ENCODE measurements at places on chromosomes 3 and 15.
A peak's percentile ranks its signal among the peaks of the same experiment; 100 is the strongest.

- DNase-seq: no peak
These were observed 231.9 kb upstream of the UBE2E1 start for GRCh38 chr3:23573827-23574226.

DNA sequence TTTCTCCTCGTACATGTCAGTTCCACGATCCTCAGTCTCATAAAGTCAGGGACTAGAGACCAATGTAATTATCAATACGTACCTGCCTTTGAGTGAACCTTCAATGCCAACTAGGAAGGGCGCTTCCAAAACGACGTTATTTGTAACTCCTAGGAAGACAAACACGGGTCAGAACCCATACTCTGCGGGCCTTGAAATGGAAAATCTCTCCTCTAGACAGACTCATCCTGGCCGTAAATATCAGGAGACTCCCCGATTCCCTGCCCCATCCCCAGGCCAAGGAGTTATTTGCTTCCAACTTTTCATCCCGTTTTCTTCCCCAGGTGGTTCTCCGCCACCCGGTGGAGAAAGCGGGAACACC, 578 bp downstream of the OIP5 start:
- DNase-seq: no peak

DNA sequence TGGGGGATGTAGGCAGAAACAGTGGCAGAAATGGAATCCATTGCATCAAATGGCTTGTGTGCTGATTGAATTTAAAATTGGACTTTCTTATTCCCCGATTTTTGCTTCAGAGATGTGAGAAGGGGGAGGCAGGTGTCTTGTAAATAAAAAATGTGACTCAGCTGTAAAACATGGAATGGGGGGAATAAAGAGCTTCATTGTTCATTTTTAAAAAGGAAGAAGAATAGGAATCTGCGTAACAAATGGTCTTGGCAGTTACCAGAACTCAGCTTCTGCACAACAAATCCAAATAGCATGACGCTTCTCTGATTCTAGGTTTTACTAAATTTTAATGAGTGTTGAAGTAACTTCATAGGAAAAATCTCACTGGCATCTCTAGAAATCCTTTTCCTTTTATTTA, 323.9 kb upstream of the GBE1 start:
- no peak for DNase-seq

GRCh38 chr15:71072423-71072822, 42.8 kb upstream of the THSD4 start:
- peak; percentile 98 for DNase-seq

DNA sequence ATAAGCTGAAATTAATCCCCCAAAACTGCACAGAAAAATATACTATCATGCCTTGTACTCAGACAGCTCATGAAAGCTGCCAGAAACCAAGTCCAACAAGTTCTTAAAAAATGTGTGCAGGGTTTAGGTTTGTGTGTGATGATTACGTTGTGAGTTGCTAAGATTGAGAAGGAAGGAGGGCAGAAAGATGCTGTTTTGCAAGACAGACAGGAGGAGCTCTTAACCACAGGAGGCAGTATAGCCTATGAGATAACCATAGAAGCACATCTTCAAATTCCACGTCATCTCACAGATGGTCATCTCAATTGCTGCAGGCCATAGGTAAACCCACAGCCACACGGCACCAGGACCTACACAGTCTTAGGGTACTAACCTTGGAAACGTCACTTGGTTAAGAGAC, 191.9 kb downstream of the STT3B start:
- peak; percentile 28 for DNase-seq

GRCh38 chr3:99799422-99799821, 18.2 kb upstream of the CMSS1 start:
- no peak for DNase-seq

- peak; percentile 71 for DNase-seq
These were observed 36.3 kb downstream of the CHST14 start for GRCh38 chr15:40506964-40507571.

DNA sequence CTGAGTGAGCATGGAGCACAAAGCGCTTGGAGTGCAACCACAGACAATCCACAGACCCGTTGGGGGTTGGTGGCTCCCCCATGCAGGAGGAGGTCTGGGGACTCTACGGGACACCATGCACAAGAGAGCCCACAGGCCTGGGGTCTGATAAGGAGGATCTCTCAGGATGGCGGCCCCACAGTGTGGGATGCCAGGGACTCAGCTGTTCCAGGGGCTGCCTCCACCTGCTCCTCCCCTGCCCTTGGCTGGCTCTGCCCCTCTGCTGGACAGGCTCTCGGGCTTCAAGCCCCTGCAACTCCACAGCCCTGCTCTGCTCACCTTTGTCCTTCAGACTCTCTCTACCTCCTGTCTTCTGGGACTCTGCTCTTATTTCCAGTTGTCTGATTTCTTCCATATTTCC, 184.5 kb upstream of the CHRNA7 start:
- DNase-seq: no peak

GRCh38 chr3:1506090-1506489, 413.3 kb downstream of the CNTN6 start:
- no peak for DNase-seq

DNA sequence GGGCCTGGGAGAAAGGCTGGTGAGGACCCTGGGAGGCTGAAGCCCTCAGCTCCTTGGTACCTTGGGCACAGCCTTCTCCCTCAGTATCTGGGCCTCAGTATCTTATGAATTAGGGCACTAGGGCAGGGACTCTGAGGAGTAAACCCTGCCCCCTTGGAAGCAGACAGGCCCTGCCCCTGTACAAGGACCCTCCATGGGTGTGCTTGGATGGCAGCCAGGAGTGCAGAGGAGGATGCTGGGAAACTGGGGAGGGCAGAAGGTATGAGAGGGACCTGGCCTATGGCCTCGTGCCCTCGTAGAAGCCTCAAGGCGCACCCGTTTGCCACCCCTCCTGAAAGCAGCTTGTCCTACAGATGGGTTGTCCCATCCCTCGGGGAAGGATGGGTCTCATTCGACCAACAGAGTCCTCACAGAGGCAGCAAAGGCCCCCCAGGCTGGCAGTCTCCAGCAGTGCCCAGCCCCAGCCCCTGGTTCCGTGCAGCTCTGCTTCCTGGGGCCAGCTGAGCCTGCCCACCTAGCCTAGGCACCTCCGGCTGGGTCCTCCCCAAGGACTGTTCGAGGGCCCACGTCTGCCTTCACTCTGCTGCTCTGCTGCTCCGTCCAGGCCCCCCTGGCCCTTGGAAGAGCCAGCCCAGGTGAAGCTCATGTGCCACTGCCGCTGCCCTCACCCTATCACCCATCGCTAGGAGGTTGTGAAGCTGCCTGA, 15.3 kb upstream of the SEMA3F start:
- DNase-seq: no peak

- no peak for DNase-seq
These were observed 337.1 kb downstream of the IL20RB start for GRCh38 chr3:137294839-137295238.

DNA sequence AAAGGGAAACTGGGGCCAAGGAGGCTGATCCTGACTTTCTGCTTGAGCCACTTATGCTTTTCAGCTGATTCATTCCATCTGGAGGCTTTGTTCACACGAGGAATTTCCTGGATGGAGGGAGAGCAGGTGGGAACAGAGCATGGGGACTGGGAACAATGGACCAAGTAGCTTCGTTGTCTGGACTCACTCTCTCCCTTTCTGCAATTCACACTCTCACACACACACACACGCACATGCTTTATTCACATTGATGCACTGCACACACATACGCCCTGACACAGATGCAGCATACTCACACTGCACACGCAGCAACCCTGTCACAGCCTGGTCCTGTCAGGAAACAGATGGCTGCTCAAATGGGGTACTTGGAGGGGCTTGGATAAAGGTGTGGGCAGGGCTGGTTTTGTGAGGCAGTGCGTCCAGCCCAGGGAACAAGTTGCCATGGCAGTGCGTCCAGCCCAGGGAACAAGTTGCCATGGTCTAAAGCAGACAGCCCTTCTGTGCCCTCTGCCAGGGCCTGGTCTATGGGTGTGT, 19.8 kb upstream of the CHCHD6 start:
- DNase-seq: no peak

GRCh38 chr3:15159501-15160136, 46.4 kb upstream of the CAPN7 start:
- DNase-seq: no peak

GRCh38 chr15:46956456-46956855, 760.8 kb upstream of the SEMA6D start:
- DNase-seq: no peak

GRCh38 chr3:149579838-149580542, 77.8 kb downstream of the WWTR1 start:
- DNase-seq: no peak

DNA sequence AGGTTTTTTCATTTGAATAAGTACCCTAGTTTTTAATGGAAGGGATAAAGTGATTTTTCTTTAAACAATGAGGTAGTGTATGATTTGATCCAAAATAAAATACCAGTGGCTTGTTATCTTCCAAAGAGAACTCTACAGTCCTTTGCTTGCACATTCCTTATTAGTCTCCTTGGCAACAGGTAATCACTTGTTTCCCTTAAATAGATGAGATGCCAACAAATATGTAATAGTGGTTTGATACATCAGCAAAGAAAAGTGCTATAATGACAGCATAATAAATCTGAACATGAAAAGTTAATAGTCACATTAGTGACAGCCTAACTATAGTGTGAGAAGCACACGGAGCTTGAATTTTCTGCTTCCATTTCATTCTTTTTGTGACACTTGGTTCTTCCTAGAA, 360.2 kb downstream of the ZNF385D start:
- no peak for DNase-seq

GRCh38 chr3:15427981-15428380, 583 bp downstream of the EAF1 start:
- DNase-seq: no peak

DNA sequence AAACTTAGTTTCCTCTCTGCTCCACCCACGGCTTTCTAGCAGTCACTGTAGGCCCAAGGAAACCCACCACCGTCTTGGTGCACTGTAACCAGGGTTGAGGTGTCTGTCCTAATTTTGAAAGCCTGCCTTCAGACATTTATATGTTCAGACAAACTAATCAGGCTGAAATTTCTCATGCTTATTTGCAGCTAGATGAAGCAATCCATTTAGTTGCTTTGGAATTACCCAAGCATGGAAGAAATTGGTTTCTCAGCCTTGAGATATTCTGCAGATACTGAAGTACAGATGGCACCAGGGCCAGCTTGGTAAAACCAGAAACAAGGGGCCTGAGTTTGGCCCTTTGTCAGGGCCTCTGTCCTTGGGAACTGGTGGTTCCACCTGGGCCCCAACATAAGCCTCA, 105.4 kb downstream of the CACNA1D start:
- DNase-seq: no peak

DNA sequence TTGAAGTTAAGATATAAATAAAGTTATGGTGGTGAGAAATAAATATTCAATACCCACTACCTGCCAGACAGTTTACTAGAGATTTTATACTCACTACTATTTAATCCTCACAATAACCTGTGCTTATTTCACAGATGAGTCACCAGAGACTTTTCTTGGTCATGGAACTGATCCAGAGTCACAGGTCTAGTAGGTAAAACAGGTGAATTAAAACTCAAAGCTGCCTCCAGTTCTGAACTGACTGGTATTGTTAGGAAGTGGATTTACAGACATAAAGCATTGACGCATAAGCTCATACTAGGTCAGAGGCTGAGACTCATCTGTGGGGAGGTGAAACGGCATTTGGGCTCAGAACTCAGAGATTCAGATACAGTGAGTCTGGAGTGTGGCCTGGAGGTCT, 1009.9 kb downstream of the AGBL1 start:
- no peak for DNase-seq

DNA sequence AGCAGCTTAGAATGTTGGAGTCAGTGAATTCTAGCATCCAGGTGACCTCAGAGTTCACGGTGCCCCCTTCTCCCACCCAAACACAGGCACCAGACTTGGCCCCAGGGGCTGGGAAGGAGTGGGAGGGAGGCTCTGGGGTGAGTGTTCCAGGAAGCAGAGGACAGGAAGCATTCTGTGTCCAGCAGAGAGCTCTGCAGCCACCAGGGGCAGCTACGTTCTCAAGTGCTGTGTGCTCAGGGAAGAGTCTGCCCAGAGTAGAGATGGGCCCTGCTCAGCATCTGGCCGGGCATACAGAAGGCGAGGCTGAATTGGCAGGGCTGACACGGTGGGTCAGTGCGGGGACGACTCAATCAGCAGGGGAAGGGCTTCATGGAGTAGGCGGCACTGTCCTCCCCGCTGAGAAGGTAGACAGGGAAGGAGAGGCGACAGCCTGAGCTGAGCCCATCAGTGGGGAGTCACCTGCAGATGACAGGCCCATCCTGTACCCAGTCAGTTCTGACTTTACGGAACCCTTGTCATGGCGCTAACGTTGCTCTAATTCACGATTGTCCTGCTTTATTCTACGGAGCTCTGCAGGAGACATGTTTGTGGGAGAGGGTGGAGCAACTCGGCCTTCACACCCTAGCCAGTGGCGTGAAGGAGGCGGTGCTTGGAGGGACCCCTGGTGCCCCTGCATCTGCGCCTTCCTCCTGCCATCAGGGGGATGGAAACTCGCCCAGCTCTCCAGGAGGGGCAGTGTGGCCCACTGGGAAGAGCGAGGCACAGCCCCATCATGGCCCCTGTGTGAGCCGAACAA, 82.2 kb downstream of the C3orf70 start:
- DNase-seq: peak; percentile 87

DNA sequence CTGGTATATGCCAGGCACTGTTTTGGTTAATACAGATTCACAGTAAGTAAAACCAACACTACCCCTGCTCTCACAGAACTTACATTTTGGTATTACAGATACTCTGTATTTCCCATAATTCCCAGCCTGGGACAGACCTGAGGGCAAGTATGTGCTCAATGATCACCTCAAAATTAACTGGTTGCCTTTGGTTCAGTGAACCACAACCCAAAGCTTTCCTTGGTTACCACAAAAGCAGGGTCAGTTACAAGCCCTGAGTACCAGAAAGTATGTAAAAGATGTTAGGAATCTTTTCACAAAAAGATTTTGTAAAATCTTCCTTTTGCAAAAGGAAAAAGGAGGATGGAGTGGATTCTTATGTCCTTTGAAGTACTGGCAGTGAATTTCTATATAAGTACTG, 72.2 kb upstream of the GUCA1C start:
- no peak for DNase-seq

DNA sequence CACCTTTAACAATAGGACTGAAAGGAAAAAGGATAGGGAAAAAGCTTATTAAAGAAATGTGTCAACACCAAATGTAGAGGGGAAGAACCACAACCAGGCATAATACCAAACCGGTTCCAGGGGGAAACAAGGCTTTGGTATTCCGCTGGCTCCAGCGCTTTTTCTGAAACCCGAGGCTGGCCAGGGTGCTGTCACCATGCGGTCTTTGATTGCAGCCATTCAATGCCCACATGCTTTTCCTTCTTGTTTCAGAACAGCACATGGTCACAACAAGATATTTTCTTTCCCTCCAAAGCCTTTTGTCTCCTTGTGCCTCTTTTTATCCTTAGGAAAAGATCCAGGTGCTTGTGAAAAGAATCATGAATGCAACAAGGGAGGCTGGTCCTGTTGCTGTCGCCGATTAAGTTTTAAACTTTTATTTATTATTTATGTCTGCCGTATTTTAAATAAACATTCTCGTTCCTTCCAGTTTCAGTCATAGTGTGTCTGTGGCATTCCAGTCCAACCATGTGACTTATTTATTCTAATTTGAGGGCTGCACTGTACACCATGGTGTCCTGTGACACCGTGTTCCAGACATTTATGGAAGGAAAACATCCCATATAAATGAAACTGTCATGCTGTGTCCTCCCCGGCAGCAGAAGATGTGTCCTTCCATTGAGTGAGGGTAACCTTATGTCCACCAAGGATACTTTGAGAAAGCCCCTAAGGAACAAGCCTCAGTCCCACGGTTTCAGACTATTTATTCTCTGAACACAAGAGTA, 41.1 kb downstream of the CCK start:
- DNase-seq: peak; percentile 55

GRCh38 chr3:9946112-9947024, 5.8 kb downstream of the PRRT3 start:
- DNase-seq: peak; percentile 78

- no peak for DNase-seq
These were observed 34.5 kb downstream of the KBTBD12 start for GRCh38 chr3:127949446-127950055.
